ENCODE measurements at places on chromosomes 16 and 17. TPM values are rescaled to one million over a fixed set of nuclear protein-coding genes. Genes with fewer than 3 reads are reported as not detected.

COPS3 gene
- 44.9 TPM for total RNA-seq

AOC2 gene
- 1.6 TPM for total RNA-seq

TUBG2 gene
- 7.4 TPM for total RNA-seq

SECTM1 gene
- total RNA-seq: 2.9 TPM

MMD gene
- total RNA-seq: 20.2 TPM

GRCh38 chr17:77834170-77835115 is 124.1 kb upstream of the TNRC6C start:
- peak; percentile 53 for DNase-seq

DNA sequence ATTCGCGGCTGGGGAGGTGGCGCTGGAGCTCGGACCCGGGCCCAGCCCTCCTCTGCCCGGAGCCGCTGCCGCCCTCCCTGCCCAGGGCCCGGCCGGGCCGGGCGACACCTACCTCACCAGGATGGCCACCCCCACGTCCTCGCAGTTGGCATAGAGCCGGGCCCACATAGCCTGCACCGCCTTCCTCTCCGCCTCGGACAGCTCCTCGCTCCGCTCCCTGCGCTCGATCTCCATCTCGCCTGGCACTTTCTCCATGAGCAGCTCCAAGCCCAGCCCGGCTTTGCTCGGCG is 276 bp downstream of the CYGB start:
- DNase-seq: no peak

DNA sequence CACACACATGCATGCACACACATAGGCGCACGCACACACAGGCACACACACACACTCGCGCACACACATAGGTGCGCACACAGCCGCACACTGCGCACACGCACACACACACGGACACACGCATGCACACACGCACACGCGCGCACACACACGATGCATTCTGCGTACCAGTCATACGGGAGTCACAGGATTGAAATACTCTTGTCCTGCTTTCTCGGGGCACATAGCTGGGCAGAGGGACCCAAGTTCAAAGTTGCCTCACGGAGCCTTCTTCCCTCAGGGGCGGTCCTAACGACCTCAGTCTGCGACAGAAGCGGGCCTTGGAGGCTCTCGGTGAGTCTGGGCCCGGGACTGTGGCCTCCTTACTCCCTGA is 56.0 kb downstream of the MRM1 start:
- DNase-seq: no peak

DNA sequence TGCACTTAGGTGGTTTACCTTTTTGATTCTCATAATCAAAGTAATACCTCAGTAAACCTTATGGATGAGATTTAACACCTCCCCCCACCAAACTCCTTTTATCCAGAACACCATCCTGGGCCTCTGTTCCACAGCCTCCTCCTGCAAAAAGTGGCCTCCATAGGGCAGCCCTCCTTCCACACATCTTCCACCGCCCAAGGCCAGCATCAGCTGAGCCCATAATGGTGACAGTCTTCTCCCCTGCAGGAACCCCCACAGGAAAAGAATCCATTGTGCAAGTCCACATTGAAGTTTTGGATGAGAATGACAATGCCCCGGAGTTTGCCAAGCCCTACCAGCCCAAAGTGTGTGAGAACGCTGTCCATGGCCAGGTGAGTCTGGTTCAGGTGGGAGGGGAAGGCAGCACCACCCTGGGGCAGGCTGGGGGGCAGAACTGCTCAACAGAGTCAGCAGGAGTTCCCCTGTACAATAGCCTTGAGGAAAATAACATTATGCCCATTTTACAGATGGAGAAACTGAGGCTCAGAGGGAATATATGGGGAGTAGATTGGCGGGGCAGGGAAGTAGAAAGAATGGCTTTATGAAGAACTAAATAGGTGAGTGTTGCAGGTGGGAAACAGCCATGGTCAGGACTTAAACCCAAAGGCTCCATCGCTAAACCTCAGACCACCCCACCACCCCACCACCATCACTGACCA is 29.2 kb upstream of the BEAN1 start:
- no peak for DNase-seq

GRCh38 chr16:22311520-22311919 is 14.3 kb downstream of the POLR3E start:
- DNase-seq: no peak

DNA sequence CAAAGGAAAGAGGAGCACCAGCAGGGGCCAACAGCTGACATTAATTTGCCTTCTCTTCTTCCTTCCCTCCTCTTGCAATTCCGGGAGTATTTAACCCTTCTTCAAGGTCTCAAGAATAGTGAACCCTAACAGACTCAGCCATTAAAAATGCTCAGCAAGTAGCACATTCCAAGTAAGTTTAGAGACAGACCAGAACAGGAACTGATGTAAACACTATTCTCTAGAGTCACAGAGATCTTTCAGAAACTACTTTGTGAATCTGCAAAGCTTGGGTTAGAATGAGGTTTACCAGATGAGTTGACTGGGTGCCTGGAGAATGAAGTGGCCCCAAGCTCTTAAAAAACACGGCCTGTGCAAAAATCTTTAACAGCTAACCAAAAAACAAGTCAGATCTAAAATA is 50.9 kb downstream of the TEX2 start:
- DNase-seq: no peak

DNA sequence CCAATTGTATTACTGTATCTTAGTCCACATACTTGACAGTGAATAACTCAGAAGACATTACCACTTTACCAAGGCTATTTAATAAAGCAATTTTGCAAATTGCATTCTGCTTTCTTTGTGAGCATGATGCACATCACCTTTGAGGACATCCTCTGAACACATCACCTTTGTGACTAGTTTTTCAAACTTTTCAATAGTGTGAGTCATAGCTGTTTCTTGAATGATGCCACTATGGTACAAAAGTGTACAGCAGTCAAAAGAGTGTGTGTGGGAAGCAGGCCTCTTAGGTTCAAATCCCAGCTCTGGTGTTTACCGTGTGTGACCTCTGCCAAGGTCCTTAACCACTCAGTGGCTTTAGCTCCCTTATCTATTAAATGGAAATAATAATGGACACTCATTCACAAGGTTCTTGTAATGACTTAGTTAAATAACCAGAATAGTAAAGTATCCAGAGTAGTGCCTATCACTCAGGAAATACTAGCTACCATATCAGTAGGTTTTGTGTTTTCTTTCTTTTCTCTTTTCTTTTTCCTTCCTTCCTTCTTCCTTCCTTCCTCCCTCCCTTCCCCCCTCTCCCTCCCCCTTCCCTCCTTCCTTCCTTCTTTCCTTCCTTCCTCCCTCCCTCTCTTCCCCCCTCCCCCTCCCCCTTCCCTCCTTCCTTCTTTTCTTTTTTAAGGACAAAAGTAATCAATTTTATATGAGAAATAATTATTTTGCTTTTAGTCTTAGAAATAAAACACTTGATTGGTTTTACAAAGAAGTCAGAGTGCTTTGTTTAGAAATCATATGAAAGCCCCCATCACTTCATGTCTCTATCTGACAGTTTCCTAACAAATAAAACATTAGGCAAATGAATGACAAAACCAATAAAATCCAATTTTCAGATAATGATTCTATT is 178.9 kb downstream of the MYO1D start:
- DNase-seq: no peak

DNA sequence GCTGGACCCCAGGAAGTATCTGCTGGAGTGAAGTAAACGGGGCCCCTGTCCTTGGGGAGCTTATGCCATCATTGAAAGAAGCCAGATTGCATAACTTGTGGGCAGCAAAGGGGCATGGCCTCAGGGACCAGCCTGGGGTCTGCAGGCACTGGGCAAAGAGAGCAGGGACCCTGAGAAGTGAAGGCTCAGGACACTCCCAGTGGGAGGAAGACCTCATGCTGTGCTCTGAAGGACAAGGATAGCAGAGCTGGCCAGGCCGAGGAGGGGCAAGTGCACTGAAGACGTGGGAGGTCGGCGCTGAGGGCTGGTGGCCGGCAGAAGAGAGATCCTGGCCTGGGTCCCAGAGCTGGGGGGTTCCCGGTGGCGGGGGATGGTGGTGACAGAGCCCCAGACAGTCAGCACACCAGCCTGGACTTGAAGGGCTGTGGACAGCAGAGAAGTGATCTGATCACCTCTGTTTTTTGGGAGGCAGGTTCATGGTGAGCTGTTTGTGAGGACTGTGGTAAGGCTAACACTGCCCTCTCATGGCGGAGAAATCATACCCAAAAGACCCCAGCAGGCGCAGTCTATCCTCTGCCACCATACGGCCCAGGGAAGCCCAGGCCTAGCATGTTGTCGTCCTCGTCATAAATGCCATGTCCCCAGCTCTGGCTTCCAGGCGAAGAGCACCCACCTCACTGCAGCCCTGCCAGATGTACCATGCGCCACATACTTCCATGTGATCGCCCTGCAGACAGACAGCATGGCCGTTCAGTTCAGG is 7.1 kb upstream of the CNP start:
- DNase-seq: peak; percentile 65

- DNase-seq: no peak
Observed at GRCh38 chr17:45225051-45225700, 3.5 kb downstream of the FMNL1 start.

DNA sequence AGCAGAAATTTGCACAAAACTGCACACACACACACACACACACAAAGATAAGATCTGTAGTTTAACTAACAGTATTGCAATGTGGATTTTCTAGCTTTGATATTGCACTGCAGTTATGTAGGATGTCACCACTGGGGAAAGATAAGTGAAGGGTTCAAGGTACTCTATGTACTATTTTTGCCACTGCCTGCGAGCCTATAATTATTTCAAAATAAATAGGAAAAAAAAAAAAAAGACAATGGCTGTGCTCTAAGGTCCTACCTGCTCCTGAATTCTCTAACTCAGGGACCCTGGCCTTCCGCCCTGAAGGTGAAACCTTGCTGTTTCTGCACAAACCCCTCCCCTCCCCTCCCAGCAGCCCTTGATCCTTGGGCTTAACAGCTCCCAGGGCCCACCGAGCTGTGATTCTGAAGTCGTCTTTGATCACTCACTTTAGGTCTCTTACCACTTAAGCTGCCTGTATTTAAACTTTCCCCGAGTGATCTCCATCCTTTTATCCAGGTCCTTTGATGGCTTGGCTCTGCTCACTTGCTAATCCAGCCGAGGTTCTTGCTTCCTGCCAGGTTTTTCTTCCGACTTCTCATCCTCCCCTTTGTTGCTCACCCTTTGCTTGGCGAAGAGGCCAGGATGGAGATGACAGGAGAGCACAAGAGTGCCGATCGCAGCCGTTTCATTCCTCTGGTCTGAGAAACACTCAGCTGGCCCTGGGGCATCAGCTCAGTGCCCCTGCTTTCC is 37.7 kb downstream of the TMEM114 start:
- no peak for DNase-seq

Data from HT-29 (cell line).